T-helper 1 cell treated with Interleukin-12 subunit alpha and Interleukin-12 subunit beta and Interleukin-4 antibody, amounts not matched to agents 30 ng/mL and 1 ng/mL, for 36 hours (primary cell): ENCODE measurements at places on chromosomes 6 and 20. TPM values are rescaled to one million over a fixed set of nuclear protein-coding genes. Genes with fewer than 3 reads are reported as not detected.

The SNAP25 gene
- 0.39 and 0.44 TPM in 2 replicates for total RNA-seq

The PHF1 gene
- 37.1 and 38.5 TPM in 2 replicates for total RNA-seq

The CCN2 gene
- not detected in 2 replicates for total RNA-seq

The SLC22A2 gene
- total RNA-seq = not detected in 2 replicates

The BPIFB1 gene
- not detected in 2 replicates for total RNA-seq

The CRISP3 gene
- total RNA-seq = not detected in 2 replicates

The CRIP3 gene
- total RNA-seq = 0.27 TPM in 1 of 2 replicates, not detected in the other

The SOX18 gene
- 1.8 and 2.2 TPM in 2 replicates for total RNA-seq

The DBNDD2 gene
- total RNA-seq = 19.6 and 22.5 TPM in 2 replicates

The MRPS26 gene
- 37.7 and 39.5 TPM in 2 replicates for total RNA-seq

The CALHM6 gene
- total RNA-seq = 86.6 and 89.1 TPM in 2 replicates

The DYNLT1 gene
- 113 and 122 TPM in 2 replicates for total RNA-seq

The C6orf52 gene
- 1.5 and 2.0 TPM in 2 replicates for total RNA-seq
